ENCODE measurements at places on chromosomes 12 and 14.
A peak's percentile ranks its signal among the peaks of the same experiment; 100 is the strongest.

GRCh38 chr14:50728836-50729235 lies 60.7 kb upstream of the SAV1 start:
- no peak for DNase-seq

GRCh38 chr12:122208073-122208820 lies 4.7 kb downstream of the B3GNT4 start:
- DNase-seq = no peak

GRCh38 chr14:67495827-67496226 lies 7.3 kb upstream of the TMEM229B start:
- DNase-seq = no peak

GRCh38 chr14:35944847-35945246 lies 118.7 kb downstream of the BRMS1L start:
- DNase-seq = no peak

- no peak for DNase-seq
These were observed 53.6 kb downstream of the CHST11 start for GRCh38 chr12:104510145-104510872.

DNA sequence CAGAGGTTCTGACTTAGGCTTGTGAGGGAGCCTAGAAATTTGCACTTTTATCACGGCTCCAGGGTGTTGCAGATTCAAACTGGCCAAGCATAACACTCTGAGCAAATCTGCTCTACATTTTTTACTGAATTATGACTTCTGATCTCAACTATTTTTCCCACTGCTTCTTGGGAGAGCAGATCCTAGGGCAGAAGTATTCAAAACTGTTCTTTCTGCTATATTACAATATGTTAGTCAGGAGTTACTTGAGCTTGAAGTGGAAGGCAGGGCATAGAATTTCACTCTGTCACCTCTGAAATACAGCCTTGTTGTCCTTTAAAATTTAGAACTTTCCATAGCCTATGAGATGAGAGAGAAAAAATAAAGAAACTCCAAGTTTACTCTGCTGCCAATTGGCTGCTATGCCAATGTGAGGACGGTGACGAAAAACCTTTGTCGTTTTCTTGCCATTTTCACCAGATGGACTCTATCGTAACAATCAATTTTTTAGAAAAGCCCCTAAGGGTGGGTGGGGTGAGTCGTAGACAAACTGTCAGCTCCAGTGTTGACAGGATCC lies 16.4 kb upstream of the KERA start:
- no peak for DNase-seq

GRCh38 chr12:131371401-131372170 lies 339.3 kb upstream of the SFSWAP start:
- no peak for DNase-seq

DNA sequence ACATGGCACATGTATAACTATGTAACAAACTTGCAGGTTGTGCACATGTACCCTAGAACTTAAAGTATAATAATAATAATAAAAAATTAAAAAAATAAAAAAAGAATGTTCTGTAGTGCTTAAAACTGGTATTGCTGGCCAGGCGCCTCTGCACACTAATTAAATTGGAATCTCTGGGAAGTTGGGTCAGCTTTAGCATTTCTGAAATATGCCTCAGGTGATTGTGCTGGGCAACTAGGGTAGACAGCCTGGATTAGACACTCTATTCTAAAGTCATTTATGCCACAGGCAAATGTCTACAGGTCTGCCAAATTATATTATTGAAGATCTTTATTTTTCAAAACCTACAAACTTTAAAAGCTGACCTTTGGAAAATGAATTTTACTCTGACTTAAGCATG lies 55.3 kb downstream of the PPM1H start:
- DNase-seq = no peak

DNA sequence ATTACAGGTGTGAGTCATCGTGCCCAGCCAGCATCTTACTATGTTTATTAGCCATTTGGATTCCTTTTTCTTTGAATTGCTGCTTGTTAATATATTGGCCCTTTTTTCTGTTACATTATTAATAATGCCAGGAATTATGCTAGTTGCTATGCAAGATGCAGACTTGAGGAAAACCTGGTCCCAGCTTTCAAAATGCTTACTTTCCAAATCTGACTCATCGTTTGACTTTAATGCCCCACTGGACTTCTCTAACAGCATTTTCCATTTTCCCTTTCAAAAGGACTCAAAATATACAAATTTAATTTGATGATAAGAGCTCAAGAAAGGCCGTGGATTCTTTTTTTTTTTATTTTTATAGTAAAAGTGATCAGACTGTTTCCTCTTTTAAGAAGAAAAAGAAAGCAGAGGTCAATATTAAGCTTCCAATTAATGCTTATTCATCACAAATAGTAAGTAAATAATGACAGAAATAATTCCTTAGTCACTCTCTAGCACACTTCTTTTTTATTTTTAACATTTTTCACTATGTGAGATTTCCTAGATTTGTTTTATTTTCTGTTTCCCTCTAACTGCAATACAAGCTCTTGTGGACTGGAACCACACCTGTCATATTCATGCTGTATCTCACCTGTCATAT lies 146.1 kb upstream of the FGD4 start:
- DNase-seq = no peak

DNA sequence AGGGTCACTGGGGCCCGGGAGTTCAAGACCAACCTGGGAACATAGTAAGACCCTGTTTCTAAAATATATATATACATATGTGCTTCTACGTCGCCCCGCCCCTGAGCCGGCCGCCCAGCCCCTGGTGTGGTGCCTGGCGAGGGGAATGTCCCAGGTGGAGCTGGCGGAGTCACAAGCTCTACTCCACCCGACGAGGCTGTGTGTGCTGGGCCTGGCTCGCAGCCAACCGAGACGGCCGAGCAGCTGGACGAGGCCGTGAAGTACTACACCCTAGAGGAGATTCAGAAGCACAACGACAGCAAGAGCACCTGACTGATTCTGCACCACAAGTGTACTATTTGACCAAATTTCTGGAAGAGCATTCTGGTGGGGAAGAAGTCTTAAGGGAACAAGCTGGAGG lies 22.1 kb upstream of the ITPK1 start:
- no peak for DNase-seq

- peak; percentile 33 for DNase-seq
These were observed 8.1 kb downstream of the LRRC43 start for GRCh38 chr12:122190842-122191668.

- DNase-seq = no peak
These were observed 139.3 kb downstream of the BRMS1L start for GRCh38 chr14:35965400-35965799.

- no peak for DNase-seq
These were observed 21.7 kb downstream of the BICDL1 start for GRCh38 chr12:120010661-120011230.

DNA sequence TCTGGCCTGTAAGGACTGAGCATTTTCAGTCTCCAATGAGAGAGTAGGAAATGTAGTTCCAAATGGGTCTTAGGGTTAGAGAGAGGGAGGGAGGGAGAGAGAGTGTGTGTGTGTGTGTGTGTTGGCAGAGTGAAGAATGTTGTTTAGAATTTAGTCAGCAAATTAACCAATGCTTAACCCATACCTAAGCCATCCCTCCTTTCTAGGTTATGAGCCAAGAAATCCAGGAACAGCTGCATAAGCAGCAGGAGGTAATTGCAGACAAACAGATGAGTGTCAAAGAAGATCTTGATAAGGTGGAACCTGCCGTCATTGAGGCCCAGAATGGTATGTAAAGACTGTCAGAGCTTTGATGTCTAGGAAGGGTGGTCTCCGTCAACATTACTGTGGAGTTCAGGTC lies 56.9 kb downstream of the HSP90AA1 start:
- no peak for DNase-seq

GRCh38 chr14:80536456-80536855 lies 325.2 kb upstream of the DIO2 start:
- DNase-seq = no peak
